ENCODE measurements at places on chromosomes 2 and 18.
A peak's percentile ranks its signal among the peaks of the same experiment; 100 is the strongest.

GRCh38 chr2:72846171-72847095 lies 20.6 kb upstream of the EXOC6B start:
- DNase-seq = no peak

DNA sequence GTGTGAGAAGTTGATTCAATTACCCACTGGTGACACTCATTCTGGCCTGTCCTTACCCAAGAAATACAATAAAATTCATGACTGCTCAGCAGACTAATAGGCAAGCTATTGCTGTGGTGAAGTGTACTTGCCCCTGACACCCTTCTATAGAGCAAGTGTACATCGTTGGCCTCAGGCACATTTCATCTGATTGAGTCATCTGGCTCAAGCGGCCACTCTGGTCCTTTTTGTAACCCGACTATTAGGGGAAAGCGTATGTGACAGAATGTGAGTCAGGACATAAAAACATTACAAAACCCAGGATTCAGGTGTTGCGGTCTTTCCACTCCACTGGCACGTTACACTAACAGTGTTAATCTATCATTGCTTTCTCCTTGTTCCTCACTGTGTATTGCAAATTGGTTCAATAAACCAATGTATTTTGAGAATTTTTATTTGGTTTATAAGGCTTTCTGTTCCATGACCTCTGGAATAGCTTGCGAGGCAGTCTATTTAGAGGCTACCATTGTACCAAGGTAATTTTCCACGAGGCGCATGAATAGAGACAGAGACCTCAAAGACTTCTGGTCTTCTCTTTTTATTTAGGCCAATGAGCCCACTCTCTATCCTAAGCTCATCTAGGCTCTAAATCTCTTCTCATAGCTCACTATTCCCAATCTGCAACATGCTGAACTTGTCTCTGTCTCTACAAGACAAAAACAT lies 10.2 kb upstream of the TTC32 start:
- no peak for DNase-seq

GRCh38 chr2:99485824-99486223 lies 4.0 kb downstream of the REV1 start:
- DNase-seq = no peak

DNA sequence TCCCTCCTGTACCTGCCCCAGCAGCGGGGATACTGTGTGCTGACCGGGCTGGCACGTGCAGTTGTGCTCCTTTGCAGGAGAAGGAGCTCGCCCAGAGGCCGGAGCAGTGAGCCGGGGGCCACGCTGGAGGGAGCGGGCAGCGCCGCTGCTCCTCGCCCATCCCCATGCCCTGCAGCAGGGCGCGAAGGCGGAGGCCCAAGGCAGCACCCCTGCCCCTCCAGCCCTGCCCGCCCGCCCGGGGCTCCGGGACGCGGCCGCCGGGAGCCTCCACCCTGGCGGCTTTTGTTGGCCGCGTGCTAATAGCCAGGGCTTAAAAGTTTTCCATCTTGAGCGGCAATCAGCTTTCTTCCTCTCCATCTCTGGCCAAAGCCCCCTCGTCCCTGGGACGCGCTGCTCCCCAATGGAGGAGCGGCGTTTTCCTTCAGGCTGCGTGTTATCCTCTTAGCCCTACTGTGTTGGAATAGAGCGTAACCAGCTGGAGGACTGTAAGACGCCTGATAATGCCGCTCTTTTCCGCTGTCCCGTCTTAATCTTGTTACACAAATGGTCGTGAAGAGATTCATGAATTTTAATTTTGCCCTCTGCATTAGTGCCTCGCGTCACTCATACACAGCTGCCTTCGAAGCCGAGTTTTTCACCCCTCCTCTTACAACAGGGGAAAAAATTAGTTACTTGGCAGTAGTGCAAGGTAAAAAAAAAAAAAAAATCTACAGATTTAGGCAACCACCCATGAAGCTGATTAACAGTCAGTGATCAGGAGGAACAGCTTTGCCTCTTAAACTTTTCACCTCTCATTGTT lies 172.9 kb upstream of the SIX3 start:
- DNase-seq = no peak

- DNase-seq = no peak
Measured at GRCh38 chr2:273333-273732, 8.6 kb downstream of the ACP1 start.

DNA sequence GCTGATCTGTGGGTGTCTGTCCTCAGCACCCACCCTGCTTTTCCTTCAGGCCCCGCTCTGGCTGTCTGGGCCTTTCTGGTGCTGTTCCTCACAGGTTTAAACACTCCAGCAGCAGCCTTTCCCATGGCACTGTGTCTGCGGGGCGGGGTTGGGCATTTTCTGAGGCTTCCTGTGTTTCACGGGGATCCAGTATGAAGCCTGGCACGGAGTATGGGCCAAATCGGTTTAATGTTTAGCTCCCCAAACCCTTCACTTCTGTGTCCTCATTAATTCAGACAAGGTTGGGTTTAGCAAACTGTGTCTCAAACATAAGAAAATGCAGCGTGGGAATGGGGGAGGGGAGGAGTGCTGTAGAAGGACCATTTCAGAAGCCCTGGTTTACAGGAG lies 44.9 kb downstream of the HPCAL1 start:
- no peak for DNase-seq

- DNase-seq = no peak
Measured at GRCh38 chr2:17901246-17901645, 22.8 kb downstream of the KCNS3 start.

DNA sequence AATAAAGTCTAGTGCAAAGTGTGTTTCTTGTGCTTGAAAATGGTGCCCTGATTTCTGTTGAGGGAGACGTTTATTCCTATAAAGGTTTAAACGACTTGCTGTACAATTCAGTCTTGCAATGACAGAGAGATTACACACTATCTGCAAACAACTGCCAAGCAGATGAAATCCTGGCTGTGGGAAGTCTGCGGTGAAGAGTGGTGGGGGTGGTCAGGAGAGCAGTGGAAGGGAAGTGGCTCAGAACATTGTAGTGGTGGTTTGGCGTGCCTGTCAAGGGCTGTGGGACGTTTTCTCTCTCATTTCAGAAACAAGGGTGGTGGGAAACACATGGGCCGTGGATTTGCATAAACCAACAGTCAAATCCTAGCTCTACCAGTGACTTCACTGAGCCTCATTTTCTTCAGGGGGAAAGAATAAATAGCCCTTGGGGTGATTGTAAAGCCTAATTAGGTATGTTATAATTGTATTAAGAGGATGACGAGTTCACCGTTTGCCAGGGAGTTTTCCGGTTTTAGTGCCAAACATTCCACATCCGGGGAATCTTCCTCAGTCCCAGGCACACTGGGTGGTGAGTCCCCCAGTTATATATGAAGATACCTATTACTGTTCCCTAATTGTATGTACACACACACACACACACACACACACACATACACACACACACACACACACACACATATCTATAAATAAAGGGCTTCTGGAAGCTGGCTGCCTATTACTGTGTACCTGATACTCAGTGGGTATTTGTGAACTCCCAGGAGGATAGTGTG lies 115.0 kb downstream of the SPTBN1 start:
- DNase-seq = peak; percentile 84

DNA sequence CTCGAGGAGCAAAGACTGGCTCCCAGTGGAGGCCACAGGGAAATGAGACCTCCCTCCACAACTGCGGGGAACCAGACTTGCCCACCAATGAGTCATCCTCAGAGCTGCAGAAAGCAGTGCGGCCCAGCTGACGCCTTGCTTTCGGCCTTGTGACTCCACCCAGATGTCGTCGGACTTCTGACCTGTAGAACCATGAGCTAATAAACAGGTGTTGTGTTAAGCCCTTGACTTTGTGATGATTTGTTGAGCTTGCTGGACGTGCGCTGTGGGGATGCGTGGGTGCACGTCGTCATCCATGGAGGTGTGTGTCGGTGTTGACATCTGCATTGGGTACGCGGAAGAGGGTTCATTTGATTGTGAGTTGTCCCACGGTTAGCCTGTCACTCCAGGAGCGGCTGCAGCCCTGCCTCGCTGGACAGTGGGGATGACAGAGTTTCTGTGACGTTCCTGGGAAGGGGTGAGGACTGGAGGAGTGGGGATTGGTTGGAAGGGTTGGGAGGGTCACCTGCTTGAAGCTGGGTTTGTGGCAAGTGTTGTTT lies 154.1 kb downstream of the SH3BP4 start:
- DNase-seq = no peak

DNA sequence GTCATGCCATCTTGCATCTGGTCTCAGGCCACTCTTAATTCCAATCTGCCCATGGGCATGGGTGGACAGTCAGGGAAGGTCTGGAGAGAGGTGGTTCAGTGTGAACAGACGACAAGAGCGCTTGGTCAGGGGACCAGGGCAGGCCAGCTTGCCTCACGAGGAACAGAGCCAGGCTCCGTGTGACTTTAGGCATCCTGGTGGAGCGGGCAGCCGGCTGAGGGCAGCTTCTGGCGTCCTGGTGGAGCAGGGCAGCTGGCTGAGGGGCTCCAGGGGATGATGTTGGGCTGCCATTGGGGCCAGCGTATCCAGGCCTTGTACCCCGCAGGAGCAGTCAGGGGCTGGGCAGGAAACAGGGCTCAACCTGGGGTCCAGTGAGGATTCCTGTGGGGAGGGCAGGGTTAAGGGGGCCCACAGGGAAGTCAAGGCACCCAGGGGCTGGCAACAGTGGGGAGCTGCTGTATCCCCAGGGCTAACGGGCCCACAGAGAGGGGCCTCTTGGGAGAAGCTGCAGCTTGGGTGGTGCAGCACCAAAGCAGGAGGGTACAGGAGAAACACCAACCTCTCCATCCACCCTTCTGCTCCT lies 197.9 kb upstream of the TWIST2 start:
- no peak for DNase-seq

GRCh38 chr2:226426292-226426736 lies 373.3 kb downstream of the IRS1 start:
- DNase-seq = no peak

DNA sequence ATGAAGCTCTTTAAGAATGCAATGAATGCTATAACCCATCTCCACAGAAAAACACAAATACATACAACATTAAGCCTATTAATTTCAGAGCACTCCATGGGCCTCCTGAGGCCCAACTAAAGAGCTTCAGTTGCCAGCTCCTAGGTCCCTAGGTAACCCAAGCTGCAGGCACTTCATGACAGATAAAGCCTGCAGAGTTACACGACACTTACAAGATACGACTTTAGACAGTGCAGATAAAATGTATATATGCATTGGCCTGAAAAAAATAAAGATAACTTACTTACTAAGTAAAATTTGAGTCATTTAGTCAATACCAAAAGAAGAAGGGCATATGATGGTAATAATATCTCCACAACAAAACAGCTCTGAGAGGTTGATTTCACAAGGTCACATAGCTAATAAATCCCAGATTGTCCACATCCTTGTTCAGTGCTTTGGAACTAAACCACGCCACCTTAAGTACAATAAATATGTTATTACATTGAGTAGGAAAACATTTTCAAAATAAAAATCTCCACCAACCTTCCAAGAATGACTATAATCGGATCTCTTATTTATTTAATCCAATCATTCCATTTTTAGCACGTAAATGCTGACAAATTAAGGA lies 3.4 kb downstream of the MAP4K3 start:
- no peak for DNase-seq

DNA sequence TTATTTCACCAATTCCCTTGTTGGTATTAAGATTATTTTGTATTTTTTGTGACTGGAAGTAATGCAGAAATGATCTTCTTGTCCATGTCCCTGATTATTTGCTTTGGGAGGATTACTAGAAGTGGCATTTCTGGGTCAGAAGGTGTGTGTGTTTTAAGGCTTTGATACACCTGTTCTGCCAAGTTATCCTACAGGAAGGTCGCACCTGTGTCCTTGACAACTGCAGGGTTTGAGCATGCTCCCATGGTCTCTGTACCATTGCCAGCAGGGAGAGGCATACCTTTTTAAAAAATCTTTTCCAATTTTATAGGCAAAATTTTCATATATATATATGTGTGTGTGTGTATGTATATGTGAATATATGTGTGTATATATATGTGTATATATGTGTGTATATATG lies 29.7 kb downstream of the KDM3A start:
- DNase-seq = no peak

All from stimulated activated CD8-positive, alpha-beta memory T cell treated with anti-CD3 and anti-CD28 coated beads, Interleukin-7, amount 100 ng/mL, for 48 hours (primary cell).